CD4-positive, alpha-beta T cell treated with Interleukin-1 beta for 1 hour (primary cell): ENCODE measurements at places on chromosomes 3 and 15.

- no peak for DNase-seq
Measured at GRCh38 chr3:194077602-194078001, 58.3 kb upstream of the HES1 start.

- DNase-seq: no peak
Measured at GRCh38 chr3:186169379-186169778, 60.5 kb upstream of the ETV5 start.

DNA sequence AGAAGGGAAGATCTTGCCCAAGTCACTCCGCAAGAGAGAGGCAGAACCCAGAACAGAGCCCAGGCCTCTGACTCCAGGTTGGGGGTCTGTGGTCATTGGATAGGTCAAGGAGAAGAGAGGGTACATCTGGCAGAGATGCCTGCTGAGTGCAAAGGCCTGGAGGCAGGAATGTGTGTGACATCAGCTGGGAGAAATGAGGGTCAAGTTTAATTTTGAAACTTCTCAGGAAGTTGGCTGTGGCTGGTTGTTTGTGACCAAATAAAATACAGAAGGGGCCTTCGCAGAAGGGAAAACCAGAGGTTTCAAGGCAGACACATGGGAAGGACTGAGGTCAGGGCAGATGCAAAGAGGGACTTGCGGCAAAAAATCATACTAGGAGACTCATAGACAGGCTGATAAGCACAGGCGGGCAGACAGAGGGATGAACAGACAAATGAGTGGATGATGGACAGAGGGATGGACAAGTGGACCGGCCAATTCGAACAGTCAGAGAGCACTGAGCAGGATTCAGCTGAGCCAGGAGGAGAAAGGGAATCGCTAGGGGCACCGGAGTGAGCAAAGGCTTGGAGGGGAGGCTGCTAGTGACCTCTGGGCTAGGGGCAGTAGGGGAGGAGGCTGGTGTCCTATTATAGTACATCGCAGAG, 28.8 kb upstream of the CACNA2D2 start:
- DNase-seq: no peak

DNA sequence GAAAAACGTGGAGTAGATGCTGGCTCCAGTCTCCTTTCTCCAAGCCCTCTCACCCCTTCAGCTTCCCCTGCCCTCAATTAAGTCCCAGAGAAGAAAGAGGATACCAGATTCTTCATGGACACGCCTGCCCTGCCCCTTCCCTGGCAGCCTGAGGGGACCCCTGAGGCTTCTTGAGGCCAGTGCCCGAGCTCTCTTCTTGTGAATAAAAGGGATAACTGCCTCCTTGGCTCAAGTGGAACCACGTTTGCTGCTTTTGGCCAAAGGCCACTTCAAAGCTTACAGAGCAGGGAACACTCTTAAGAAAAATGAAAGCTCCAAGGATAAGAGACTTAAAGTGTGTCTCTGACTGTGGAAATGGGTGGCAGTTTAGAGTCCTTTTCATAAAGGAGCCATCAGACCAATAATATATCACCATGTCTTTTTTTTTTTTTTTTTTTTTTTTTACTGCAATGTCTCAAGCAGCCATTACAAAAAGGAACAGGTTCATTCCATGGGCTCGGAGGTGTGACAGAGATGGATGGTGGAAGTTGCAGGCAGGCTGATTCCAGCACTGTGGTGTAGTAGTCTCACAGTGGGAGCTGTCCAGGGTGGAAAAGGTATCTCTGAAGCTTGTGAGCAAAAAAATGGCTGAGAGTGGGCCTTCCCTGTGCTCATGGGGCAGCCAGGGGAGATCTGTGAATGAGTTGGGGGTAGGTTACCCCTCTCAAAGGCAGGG, 108.8 kb downstream of the SEMA5B start:
- DNase-seq: no peak

DNA sequence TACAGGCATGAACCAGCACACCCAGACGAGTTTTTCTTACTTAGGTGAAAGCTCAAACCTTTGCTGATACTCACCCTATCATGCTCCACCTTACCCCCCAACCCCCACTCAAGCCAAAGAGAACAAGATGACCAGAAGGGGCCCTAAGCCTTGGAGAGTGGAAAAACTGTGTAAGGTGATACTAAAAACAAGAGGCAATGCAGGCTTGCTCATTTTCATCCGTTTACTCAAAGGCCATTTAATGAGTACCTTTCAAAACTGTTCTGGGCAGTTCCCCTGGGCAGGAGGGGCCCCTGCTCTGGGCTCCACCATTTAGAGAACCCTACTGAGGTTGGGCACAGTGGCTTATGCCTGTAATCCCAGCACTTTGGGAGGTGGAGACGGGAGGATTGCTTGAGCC, 6.7 kb downstream of the TYRO3 start:
- DNase-seq: no peak

DNA sequence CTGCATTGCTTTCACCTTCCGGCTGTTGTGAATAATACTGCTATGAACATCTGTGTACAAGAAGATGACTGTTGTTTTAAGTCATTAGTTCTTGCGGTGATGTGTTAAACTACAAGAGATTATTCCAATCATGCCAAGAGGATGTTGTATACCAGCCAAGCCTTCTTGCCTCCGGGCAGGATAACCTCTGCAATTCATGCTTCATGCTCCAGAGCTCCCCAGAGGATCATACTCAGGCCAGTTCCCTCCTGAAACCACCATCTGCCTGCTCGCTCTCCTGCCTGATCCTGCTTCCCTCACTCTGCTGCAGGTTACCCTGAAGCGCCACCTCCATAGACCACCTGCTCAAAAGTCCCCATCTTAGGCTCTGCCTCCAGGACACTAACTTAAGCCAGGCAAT, 187.1 kb upstream of the PROK2 start:
- no peak for DNase-seq

DNA sequence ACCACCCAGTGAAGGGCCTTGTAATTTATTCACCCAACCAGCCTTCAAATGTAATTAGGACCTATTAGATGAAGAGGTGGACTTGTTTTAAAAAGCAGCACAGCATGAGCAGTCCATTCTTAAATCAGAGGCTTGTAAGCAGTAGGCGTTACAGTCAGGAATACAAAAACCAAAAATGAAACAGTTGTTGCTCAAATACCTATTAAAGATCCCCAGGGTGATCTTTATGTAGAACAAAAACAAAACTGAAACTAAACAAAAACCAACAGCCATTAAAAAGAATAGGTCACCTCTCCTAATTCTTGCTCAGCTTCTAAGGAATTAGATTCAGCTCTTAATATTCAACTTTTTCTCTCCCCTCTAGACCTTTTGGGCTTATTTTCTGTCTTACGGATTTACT, 104.9 kb upstream of the ST8SIA2 start:
- no peak for DNase-seq

DNA sequence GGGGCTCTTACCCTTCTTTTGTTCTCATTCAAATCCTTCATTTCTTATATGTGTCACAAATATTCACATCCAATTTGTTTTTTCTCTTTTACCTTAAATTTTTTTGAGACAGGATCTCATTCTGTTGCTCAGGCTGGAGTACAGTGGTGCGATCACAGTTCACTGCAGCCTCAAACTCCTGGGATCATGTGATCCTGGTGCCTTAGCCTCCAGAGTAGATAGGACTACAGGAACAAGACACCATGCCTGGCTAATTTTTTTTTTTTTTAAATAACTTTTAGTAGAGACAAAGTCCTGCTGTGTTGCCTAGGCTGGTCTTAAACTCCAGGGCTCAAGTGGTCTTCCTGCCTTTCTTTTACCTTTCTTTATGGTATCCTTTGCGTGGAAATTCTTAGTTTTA, 66.5 kb downstream of the POLR2M start:
- no peak for DNase-seq

DNA sequence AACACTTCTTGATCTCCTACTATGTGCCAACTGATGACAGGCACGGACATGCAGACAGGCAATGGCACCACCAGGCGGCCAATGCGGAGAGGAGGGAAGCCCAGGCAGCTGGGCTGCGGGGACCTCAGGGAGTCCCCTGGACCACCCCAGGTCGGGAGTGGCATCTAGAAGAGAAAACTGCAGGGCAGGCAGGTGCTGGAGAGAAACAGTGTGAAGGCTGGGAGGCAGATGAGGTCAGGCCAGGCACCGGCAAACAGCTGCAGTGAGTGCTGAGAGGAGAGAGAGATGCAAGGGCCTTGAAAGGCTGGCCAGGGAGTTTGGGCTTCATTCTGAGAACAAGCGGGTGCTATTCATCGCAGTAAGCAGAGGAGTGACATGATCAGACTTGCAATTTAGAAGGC, 29.1 kb downstream of the SLC6A1 start:
- DNase-seq: no peak

GRCh38 chr15:68610825-68611224, 32.0 kb downstream of the CORO2B start:
- DNase-seq: no peak

- no peak for DNase-seq
Measured at GRCh38 chr3:129418041-129418973, 10.1 kb downstream of the EFCAB12 start.

DNA sequence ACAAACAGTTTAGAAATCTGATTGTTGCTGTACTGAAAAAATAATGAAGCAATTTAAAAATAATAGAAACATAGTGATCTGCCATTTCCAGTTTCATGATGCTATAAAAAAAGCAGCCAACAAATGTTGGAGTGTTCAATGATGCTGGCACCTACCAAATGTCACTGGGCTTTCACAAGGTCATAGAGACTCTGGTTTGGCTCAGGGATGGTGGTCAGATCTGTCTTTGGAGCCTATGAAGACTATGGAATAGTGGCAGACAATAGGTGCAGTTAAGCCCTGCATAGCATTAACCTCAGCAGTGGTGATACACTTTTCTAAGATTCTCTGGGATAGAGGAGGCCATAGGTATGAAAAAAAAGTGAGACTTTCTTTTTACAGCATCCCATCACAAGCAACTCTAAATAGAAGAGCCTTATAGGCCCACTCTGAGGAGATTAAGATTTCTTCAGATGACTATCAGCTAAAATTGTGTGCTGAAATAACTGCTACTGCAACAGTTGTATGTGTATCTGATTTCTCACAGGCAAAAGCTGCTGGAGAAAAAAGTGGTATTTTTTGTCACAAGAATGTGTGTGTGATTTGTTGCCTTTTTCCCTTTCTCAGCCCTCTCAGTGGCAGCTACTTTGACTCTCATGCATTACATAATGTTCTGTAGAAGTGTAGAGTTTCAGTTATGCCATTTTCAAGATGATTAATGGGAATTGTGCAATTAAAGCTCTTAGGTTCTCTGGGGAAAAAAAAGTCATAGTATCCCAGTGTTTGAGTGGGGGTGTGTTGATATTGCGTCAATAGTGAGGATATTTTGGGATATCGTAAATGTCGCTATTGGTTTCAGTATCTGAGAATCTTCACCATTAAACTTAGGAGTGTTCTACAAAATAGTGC, 137.4 kb downstream of the MBNL1 start:
- no peak for DNase-seq

DNA sequence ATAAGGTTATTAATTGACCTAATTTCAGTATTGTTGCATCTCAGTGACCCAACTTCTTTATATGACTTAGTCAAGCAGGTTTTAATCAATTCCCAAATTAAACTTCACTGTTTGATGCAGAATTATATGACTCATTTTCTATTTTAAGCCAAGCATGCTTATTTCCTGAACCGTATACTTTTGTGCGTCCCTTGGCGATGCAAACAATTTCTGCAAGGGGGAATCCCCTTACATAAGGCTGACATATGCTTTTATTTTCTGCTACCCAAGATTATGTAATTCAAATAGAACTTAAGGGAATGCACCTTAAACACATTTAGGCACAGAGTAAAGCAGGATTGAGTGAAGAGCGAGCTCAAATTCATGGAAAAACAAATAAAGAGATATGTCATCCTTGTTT, 303.9 kb downstream of the PDCD6IP start:
- no peak for DNase-seq

DNA sequence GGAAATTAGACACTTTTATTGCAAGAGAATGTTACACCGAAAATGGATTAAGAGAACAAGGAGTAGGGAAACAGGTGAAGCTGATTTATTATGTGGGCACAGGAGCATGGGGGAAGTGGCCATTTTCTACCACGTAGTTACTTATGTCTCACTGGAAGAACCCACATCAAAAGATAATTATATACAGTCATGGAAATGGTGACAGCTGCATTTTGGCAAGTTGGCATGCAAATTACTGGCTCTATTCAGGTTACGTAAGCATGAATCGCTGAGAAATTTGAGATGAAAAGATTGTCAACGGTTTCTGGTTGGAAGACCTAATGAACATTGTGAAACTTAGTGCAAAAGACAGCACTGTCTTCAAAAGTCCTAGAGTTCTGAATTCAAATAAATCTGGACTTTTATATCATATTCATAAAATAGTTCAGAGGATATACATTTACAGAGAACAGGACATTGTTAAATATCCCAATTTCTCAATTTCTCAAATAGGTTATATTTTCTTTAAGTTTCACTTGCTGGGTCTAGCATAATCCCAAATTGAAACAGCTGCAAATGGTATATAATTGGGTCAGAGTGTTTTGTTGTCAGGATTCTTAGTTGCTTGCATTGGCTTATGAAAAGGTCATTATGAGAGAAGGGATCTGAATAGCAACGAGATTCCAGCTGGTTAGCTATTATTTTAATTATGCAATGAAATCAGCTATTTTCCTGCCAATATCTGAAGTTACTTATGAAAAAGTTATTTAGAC, 567.8 kb downstream of the ZPLD1 start:
- no peak for DNase-seq

GRCh38 chr3:39317571-39318169, 11.8 kb upstream of the CCR8 start:
- no peak for DNase-seq

DNA sequence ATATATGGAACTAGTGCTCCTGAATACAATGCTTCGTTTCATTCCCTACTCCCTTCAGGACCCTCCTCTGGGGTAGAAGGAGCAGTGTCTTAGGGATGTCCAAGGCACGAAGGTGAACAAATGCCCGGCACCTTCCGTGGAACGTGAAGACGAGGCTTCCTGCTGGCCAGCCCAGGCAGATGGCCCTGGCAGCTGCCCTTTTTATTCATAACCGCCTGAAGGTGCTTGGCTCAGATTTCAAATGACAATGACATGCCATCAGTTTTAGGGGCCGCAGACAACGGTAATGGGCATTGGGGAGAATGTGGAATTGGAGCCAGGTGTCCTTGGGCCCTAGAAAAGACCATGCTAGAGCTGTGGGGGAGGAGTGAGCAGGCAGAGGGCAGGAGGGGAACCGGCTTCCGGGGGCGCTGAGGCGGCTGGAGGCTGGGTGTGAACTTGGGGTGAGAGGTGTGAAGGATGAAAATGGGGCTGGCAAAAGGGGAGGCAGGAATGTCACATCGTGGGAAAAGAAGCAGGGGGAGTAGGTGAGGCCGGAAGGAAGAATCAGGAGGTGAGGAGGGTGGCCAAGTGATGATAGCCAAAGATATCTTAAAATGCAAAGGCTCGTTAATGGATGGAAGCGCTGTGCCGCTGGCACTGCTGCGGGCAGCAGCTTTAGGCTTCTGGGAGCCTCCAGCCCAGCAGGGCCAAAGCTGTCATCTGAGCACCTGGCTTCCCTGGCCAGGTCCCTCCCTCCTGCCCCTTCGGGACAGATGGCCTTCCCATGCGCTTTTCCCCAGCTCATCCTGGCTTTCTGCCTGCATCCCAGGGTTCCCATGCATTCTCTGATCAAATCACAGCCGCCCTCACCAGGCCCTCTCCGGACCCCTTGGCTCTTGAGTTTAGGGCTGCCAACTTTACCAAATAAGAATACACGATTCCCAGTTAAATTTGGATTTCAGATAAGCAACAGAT, 93.7 kb downstream of the TMEM266 start:
- DNase-seq: no peak

- no peak for DNase-seq
Measured at GRCh38 chr3:141955175-141955574, 78.7 kb downstream of the ATP1B3 start.

- no peak for DNase-seq
Measured at GRCh38 chr3:37498126-37499039, 324.0 kb upstream of the LRRFIP2 start.

GRCh38 chr3:52268036-52268435, 10.4 kb downstream of the WDR82 start:
- no peak for DNase-seq
